ENCODE measurements at places on chromosomes 2 and 18.

- no peak for DNase-seq
These were observed 580 bp downstream of the TMEM163 start for GRCh38 chr2:134718023-134718816.

DNA sequence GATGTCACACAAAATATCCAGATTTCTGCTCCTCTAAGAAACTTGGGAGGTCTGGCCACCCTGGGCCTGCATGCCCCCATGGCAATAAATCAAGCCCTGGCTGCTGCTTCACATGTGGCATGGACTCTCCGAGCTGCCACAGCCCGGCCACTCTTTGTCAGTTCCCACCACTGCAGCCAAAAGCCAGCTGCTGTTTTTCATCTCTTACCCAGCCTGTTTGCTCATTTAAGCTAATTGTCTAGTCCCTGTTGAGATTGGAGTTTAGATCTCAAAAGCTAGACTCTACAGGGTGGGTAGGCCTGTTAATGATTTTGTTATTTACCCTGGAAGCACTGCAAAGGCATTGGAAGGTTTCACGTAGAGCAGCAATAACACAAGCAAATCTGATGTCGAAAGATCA, 20.9 kb upstream of the ANXA4 start:
- no peak for DNase-seq

GRCh38 chr2:71901466-71901865, 246.2 kb downstream of the CYP26B1 start:
- no peak for DNase-seq

- DNase-seq, result no peak
These were observed 759.1 kb downstream of the TSN start for GRCh38 chr2:122514451-122514996.

DNA sequence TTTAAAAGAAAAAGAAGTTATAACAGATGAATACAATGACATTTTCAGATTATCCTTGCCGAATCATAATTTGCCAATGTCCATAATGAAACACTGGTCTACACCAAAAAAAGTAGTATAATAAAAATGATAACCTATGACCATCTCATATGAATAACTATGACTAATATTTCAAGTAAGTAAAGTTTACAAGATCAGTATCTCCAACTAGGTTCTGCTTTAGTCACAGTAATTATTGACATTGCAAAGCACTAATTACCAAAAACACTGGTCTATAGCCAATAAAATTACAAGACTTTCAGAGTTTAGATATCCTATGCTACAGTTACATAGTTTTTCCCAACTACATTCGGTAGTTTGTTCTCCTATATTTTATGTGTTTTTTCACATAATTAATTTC, 136.7 kb downstream of the MEMO1 start:
- no peak for DNase-seq

DNA sequence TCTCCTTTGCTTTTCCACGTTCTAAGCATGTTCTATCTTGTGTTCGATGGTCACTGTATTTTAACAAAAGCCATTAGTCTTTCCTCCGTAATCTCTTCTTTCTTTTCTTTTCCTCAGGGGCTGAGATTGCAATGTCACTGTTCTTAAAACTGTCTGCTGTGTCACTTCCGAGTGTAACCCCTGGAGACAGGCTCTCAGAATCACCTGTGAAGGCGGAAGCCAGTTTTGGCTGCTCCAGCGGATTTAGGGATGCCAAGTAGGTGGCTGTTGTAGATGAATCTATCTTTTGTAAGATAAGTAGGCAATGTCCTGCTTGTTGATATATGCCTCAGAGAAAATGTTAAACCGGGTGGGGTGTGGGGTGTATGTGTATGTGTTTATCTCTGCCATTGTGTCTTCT, 94.7 kb upstream of the L3MBTL4 start:
- no peak for DNase-seq

GRCh38 chr2:57075226-57075625, 891.4 kb downstream of the CCDC85A start:
- DNase-seq, result no peak

GRCh38 chr2:39265315-39265714, 21.5 kb upstream of the CDKL4 start:
- DNase-seq, result no peak

- no peak for DNase-seq
These were observed 69.9 kb upstream of the OTOS start for GRCh38 chr2:240210198-240210965.

DNA sequence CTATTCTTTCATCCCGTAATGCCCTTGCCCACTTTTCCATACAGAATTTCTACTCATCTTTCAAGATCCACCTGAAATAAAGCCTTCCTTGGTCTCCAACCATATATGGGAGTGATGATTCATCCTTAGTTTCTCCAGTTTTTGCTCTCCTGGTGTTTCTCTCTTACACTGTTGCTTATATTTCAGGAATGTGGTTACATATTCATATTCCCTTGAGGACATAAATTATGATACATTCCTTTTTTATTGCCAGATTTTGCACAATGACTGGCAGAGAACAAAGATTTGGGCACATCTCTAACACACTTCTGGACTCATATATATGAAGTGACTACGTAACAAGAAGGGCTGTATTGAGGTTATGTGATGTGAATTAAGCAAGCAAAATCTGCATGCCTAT, 1573.4 kb upstream of the NXPH2 start:
- DNase-seq, result no peak

- DNase-seq, result no peak
These were observed 89.2 kb upstream of the CD226 start for GRCh38 chr18:70036771-70037347.

GRCh38 chr18:2706903-2707302, 51.4 kb downstream of the SMCHD1 start:
- no peak for DNase-seq

GRCh38 chr2:168189835-168190569, 57.4 kb downstream of the STK39 start:
- no peak for DNase-seq

- DNase-seq, result no peak
These were observed 93.4 kb upstream of the MSH2 start for GRCh38 chr2:47309472-47309951.

- DNase-seq, result no peak
These were observed 152.9 kb upstream of the NCKAP5 start for GRCh38 chr2:133721118-133721517.

DNA sequence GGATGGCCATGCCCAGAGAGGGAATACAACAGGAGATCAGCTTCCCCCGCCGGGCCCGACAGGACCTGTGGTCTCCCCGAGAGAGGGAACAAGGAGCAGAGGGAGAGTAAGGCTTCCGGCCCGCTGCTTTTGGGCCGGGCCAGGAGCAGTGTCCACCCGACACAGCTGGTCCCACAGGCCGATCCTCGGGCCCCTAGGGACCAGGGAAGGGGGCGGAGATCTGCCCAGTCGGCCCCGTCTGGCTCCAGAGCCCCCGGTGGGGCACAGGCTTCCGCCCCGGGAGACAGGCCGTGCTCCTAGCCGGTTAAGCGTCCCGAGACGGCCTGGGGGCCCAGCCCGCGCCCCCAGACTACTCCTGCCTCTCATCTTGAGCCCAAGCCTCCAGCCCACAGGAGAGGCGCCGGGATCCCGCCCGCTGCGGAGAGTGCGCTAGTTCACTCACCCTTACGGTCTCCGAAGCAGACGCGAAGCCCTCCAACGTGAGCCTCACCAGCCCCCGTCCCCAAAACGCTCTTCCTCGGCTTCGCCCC, at the start of gene MCFD2:
MCFD2 (minus strand) TSS at position 526 of the 530 bp plus-strand sequence. CDS start 6,635 bp downstream, outside the sequence.
- DNase-seq, result no peak
